ENCODE measurements at places on chromosomes 6 and 20.
A peak's percentile ranks its signal among the peaks of the same experiment; 100 is the strongest.

DNA sequence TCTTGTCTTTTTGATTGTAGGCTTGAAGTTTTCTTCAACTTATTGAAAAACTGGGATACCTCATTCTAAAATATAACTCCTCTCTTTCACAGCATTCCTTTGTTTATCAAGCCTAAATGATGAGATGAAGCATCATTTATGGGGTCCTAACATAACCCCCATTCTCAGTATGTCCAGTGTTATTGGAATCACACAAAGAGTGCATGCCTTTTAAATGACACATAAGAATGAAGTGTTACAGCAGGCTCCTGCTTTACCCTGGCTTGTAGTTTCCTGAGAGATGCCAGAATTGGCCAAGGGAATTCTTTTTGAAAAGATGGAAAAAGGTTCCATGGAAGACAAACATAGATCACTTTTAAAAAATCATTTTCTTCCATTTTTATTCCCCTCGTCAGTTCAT lies 502.4 kb downstream of the BCKDHB start:
- DNase-seq: no peak

DNA sequence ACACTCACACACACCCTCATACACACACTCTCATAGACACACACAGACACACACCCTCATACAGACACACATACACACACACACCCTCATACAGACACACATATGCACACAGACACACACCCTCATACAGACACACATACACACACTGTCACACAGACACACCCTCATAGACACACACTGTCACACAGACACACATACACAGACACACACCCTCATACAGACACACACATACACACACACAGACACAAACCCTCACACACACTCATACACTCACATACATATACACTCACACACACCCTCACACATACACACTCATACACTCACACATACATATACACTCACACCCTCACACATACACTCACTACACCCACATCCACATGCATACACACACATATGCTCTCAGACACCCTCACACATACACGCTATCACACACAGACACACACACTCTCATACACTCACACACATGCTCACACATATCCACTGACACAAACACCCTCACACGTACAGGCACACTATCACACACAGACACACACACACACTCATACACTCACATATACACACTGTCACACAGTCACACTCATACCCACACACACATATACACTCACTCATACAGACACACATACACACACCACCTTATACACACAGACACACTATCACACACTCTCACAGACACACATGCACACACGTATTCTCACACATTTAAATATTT lies 9.1 kb downstream of the ADIG start:
- DNase-seq: no peak

- DNase-seq: peak; percentile 42
Observed at GRCh38 chr20:47315339-47316056, 41.0 kb downstream of the ZMYND8 start.

- no peak for DNase-seq
Observed at GRCh38 chr6:73577676-73578075, 56.8 kb upstream of the EEF1A1 start.

GRCh38 chr6:169722362-169723199 lies 1.7 kb downstream of the PHF10 start:
- peak; percentile 69 for DNase-seq

- peak; percentile 78 for DNase-seq
Observed at GRCh38 chr6:138692978-138693909, 80.3 kb upstream of the CCDC28A start.

DNA sequence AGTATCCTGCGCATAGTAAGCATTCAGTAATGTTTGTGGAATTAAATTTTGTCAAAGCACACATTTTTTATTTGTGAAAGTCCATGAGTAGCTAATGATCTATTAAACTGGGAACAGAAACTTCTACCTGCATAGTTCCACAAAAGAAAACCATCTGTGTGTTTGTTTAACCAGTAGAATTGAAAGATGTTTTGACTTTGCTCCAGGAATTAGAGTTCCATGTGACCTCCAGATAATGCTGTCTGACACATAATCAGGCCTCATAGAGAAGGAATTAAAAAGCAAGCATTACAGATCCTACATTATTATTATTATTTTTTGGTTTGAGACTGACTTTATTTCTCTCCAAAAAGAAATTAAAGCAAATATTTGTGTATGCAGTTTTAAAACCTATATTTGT lies 126.5 kb downstream of the PACRG start:
- no peak for DNase-seq

- no peak for DNase-seq
Observed at GRCh38 chr6:108961985-108962384, 113.8 kb downstream of the ARMC2 start.
